ENCODE measurements at places on chromosomes 4 and X.

GRCh38 chrX:12984603-12985319 lies 9.9 kb downstream of the TMSB4X start:
- DNase-seq = peak; percentile 93

GRCh38 chrX:11478026-11478425 lies 184.8 kb downstream of the AMELX start:
- no peak for DNase-seq

DNA sequence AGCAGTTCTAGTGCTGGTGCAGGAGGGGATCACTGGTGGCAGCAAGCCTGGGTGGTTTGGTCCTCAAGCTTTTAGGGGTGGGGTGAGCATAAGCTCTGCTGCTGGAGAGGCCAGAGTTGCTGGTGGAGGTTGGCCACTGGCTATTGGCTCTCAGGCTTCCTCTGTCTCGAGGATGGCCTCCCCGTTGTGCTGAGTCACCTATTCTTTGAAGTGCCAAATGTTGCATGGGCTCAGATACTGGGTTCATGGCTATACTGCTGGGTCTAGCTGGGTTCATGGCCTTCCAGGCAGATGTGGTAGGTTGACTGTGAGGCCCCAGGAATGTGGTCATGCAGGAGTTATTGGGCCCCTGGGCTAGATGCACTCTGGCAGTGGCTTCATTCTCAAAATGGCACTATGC lies 466.3 kb downstream of the NAF1 start:
- no peak for DNase-seq

GRCh38 chr4:142818031-142818430 lies 28.1 kb downstream of the INPP4B start:
- DNase-seq = peak; percentile 95

DNA sequence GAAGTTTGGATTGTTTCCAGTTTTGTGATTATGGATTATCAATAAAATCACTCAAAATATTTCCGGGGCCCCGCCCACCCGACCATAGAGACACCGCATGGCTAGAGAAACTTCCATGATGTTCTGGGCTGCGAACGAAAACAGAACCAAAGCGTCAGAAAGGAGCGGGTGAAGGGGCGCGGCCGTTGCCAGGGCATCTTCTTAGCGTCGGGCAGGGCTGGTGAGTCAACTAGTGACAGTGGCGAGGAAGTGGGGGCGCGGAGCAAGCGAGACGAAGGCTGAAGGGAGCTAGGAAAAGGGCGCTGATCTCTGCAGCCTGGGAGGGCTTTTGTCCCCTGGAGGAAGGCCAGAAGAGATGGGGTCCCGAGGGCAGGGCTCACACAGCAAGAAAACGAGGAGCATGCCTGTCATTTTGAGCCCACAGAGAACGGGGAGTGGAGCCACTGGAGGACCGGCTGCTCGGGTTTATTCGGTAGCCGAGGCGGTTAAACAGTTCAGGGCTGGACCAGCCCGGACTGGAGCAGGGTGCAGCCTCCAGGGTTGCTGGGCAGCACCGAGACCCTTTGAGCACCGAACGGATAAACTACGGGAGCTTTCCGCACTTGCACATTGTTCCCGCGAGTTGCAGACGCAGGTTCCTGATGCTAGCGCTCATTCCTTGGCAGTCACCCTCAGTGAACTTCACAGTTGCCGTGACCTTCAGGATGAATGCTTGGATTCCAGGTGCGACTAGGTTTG lies 298.1 kb upstream of the TRPC5 start:
- DNase-seq = no peak

DNA sequence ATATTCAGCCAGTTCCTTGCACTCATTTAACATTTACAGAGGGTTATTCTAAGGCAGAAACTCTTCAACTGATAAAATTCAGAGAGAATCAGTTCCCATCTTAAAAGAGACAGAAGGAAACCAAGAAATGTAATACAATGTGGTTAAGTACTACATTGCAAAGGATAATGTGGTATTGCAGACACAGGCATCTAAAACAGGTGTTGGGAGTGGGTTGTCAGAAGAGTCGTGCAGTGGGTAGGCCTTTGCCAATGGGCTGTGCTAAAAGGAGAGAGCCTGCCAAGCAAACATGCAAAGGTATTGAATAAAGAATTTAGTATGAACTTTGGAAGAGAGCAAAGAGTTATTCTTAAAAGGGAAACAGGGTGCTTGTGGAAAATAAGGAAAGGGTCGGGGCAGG lies 1044.4 kb upstream of the DIAPH2 start:
- no peak for DNase-seq

- DNase-seq = no peak
These were observed 49.8 kb downstream of the PDHA2 start for GRCh38 chr4:95889662-95890061.

DNA sequence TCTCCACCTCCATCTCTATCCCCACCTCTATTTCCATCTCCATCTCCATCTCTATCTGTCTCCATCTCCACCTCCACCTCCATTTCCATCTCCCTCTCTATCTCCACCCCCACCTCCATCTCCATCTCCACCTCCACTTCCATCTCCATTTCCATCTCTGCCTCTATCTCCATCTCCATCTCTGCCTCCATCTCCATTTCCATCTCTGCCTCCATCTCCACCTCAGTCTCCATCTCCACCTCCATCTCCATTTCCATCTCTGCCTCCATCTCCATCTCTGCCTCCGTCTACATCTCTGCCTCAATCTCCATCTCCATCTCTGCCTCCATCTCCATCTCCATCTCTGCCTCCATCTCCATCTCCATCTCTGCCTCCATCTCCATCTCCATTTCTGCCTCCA lies 40.8 kb upstream of the CHRNA9 start:
- no peak for DNase-seq
